ENCODE measurements at places on chromosomes 12 and 14. TPM values are rescaled to one million over a fixed set of nuclear protein-coding genes. Genes with fewer than 3 reads are reported as not detected.
A peak's percentile ranks its signal among the peaks of the same experiment; 100 is the strongest.

GRCh38 chr12:123041811-123042655 is 61.6 kb downstream of the ARL6IP4 start:
- H3K4me1 ChIP-seq, result peaks cover 9% of the 10 kb centered on the region
- H3K4me3 ChIP-seq, result no peak overlapping the region
- no peaks in the 10 kb centered on the region for H3K27me3 ChIP-seq
- H3K36me3 ChIP-seq, result no peaks in the 10 kb centered on the region
- H3K27ac ChIP-seq, result no peak overlapping the region

GRCh38 chr14:33017016-33017415 is 78.3 kb downstream of the NPAS3 start:
- no peak for DNase-seq
- H3K4me3 ChIP-seq, result no peak overlapping the region
- no peak overlapping the region for H3K27ac ChIP-seq
- H3K27me3 ChIP-seq, result no peaks in the 10 kb centered on the region
- no peaks in the 10 kb centered on the region for H3K36me3 ChIP-seq

DNA sequence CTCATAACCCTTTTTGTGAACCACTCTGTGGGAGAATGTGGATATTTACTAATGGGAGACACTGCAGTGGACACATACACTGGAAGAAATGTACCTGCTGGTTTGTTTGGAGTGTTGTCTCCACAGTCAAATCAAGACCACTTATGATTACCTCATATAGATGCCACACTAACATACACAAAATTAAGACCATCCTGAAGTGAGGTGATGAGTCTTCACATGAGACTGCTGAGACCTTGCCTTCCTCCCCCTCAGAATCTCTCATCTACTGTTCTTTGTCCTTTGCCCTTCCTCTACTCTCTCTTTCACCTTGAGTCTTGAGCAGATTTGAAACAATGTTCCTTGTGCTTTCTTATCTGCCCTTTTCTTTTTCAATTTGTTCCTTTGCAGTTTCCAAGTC is 4.3 kb downstream of the KRT6A start:
- no peak overlapping the region for H3K4me3 ChIP-seq
- no peak for DNase-seq
- H3K27ac ChIP-seq, result no peak overlapping the region
- no peaks in the 10 kb centered on the region for H3K27me3 ChIP-seq
- H3K4me1 ChIP-seq, result peaks cover 2% of the 10 kb centered on the region

DNA sequence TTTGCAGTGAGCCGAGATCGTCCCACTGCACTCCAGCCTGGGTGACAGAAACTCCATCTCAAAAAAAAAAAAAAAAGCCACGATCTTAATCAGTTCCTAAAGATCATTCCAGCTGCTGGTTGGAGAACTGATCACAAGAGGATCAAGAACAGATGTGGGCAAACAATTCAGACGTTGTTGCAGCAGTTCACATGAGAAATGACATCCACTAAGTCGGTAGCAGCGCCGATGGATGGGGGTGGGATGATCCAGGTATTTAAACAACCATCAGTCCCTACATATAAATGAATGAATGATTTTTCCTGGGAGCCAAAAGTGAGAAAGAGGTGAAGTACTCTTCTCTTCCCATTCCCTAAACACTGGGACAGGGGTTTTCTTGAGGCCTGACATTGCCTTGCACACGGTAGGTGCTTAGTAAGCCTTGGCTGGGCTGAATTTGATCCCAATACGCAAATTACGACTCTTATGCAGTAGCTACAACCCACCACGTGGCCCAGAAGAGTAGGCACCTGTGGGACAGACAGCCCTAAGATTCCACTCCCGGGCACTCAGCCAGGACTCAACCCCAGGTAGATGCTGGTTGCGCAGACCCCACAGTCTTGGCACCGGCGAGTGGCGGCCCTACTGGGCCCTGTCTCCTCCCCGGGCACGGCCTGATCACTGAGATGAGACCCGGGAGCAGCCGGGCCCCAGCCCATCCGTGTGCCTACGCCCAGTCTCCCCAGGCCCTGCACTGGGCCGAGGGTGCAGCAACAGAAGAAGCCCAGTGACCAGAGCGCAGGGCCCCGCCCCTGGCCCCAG is 565 bp downstream of the SPRYD3 start:
- H3K4me1 ChIP-seq, result peaks cover 28% of the 10 kb centered on the region
- peak overlapping the region; percentile 93 for H3K27ac ChIP-seq
- DNase-seq, result peak; percentile 67
- H3K27me3 ChIP-seq, result no peaks in the 10 kb centered on the region
- H3K36me3 ChIP-seq, result peaks cover 16% of the 10 kb centered on the region
- peak overlapping the region; percentile 34 for H3K4me3 ChIP-seq

GRCh38 chr14:32256576-32256975 is 53.5 kb upstream of the RNU6-8 start:
- H3K36me3 ChIP-seq, result no peaks in the 10 kb centered on the region
- H3K27me3 ChIP-seq, result no peaks in the 10 kb centered on the region
- H3K4me1 ChIP-seq, result peaks cover 14% of the 10 kb centered on the region
- DNase-seq, result no peak
- no peak overlapping the region for H3K4me3 ChIP-seq

DNA sequence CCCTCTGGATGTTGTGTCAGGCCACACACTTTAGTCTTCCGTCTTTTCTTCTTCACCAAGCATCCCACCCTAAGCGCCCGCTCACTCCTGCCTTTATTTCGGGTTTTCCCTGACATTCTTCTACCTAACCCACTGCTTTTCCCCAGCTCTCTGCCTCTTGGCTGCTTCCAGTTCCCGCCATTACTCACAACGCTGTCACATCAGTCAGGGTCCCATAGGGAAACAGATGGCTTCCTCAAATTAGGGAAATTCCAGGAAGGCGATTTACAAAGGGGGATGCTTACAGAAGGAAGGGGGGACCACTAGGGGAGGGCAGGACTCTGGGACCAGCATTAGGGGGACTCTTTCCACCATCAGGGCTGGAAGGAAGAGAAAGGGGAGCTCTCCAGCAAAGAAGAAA is 9.2 kb upstream of the PPP1R13B start:
- H3K27me3 ChIP-seq, result no peaks in the 10 kb centered on the region
- no peaks in the 10 kb centered on the region for H3K36me3 ChIP-seq
- peaks cover 47% of the 10 kb centered on the region for H3K4me1 ChIP-seq
- H3K27ac ChIP-seq, result peak overlapping the region; percentile 91

- no peaks in the 10 kb centered on the region for H3K36me3 ChIP-seq
- no peak overlapping the region for H3K4me3 ChIP-seq
- no peaks in the 10 kb centered on the region for H3K27me3 ChIP-seq
- no peak overlapping the region for H3K27ac ChIP-seq
- no peaks in the 10 kb centered on the region for H3K4me1 ChIP-seq
- DNase-seq, result no peak
These were observed 6.8 kb downstream of the KNTC1 start for GRCh38 chr12:122533856-122534255.

GRCh38 chr12:12474471-12474928 is 88.2 kb downstream of the DUSP16 start:
- no peaks in the 10 kb centered on the region for H3K27me3 ChIP-seq
- peaks cover 22% of the 10 kb centered on the region for H3K36me3 ChIP-seq
- DNase-seq, result no peak
- no peaks in the 10 kb centered on the region for H3K4me1 ChIP-seq

DNA sequence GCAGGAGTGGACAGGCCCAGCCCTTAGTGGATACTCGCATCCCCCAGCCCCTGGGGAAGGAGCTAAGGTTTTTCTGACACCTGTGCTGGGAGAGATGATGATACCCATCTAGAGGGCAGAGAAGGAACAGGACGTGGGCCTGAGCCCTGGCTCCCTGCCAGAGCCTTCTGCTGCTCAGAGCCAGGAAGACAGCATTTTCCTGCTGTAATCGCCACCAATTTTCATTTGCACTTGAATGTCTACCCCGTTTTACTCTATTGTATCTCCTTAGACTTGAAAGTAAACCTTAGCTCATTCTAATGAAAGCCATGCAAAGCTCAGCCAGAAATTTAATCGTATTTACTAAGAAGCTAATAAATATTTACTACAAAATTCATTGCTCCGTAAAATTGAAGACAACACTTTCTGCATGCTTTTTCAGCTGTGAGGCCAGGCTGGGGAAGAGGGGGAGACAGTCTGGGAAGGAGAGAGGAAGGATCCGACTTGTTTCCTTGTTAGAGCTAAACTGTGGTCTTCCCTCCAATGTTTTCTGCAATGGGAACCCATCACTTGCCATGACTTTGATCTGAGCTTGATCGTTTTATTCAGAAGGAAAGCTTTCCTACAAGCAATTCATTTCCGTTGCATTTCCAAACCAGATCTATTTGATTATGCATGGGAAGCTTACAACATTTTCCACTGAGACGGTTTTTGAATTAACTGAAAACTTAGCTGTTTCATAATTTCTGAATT is 17.6 kb upstream of the TRAF3 start:
- H3K4me3 ChIP-seq, result no peak overlapping the region
- DNase-seq, result no peak
- H3K27me3 ChIP-seq, result no peaks in the 10 kb centered on the region
- H3K27ac ChIP-seq, result no peak overlapping the region

DNA sequence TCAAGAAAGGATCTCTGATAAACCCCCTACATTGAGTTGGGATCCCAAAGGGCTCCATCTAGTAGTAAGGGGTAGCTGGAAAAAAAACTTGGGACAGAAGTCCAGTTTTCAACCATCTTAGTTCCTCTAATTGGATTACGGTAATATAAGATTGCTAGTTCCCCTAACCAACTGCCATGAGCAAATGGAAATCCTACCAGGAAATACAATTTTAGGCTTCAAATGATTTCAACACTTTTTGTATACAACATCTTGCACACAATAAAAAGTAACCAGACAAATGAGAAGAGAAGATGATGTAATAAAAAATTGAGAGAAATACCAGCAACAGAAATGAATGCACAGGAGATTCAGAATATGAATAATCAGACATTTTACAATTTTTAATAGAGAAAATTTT is 73.0 kb downstream of the TSHR start:
- H3K27ac ChIP-seq, result peak overlapping the region; percentile 86
- H3K4me1 ChIP-seq, result peaks cover 35% of the 10 kb centered on the region
- no peak overlapping the region for H3K4me3 ChIP-seq
- no peak for DNase-seq
- no peaks in the 10 kb centered on the region for H3K27me3 ChIP-seq

- H3K36me3 ChIP-seq, result no peaks in the 10 kb centered on the region
- no peak overlapping the region for H3K27ac ChIP-seq
- no peak for DNase-seq
These were observed 4.3 kb downstream of the SLC2A14 start for GRCh38 chr12:7868391-7868790.

- H3K27ac ChIP-seq, result no peak overlapping the region
- no peak overlapping the region for H3K4me3 ChIP-seq
- DNase-seq, result no peak
These were observed 356.7 kb downstream of the ETNK1 start for GRCh38 chr12:22981711-22982110.

- no peaks in the 10 kb centered on the region for H3K4me1 ChIP-seq
- no peak overlapping the region for H3K27ac ChIP-seq
- no peaks in the 10 kb centered on the region for H3K36me3 ChIP-seq
- no peak for DNase-seq
- H3K27me3 ChIP-seq, result no peaks in the 10 kb centered on the region
These were observed 36.3 kb downstream of the RPS29 start for GRCh38 chr14:49549881-49550280.

GRCh38 chr12:8697476-8698131 is at the start of gene RIMKLB:
Gene RIMKLB (plus strand): TSS chr12:8697991. CDS start chr12:8713867, 15,876 bp downstream.
- DNase-seq, result peak; percentile 85
- no peaks in the 10 kb centered on the region for H3K36me3 ChIP-seq
- peak within 1 kb of the TSS; percentile 95 for H3K27ac ChIP-seq
- peaks cover 39% of the 10 kb centered on the region for H3K4me1 ChIP-seq
- H3K27me3 ChIP-seq, result no peaks in the 10 kb centered on the region

DNA sequence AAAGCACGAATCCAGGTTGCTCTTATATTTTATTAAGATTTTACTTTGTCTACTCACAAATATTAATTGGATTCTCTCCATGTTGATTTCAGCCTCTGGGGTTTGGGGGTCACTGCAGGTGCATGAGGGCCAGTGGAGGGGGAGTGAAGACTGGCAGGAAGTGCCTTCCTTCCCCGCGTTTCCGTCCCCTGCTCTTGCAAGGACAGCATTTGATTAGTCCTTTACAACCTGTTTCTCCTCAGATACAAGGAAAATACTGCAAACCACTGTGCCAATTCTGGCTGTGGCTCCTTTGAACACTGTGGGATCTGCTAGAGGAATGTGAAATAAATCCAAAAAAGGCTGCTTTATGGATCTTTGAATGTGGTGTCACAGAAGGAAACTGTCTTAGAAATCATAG is 291.8 kb downstream of the ETNK1 start:
- H3K4me3 ChIP-seq, result no peak overlapping the region
- no peak overlapping the region for H3K27ac ChIP-seq
- no peaks in the 10 kb centered on the region for H3K27me3 ChIP-seq
- H3K4me1 ChIP-seq, result no peaks in the 10 kb centered on the region
- no peaks in the 10 kb centered on the region for H3K36me3 ChIP-seq

DNA sequence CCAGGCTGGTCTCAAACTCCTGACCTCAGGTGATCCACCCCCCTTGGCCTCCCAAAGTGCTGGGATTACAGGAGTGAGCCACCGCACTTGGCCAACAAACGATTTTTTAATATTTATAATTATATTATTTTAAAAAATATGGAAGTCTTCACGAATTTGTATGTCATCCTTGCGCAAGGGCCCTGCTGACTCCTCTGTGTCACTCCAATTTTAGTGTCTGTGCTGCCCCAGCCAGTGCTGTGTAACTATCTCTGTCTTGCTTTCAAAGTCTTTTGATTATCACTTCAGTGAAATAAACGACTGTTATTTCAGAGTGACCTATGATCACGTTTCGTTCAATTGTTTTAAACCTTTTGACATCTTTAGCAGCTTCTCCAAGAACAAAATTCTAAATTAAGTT is 13.1 kb upstream of the MMP17 start:
- H3K4me1 ChIP-seq, result no peaks in the 10 kb centered on the region
- no peak for DNase-seq
- no peaks in the 10 kb centered on the region for H3K27me3 ChIP-seq
- no peak overlapping the region for H3K27ac ChIP-seq
- H3K36me3 ChIP-seq, result no peaks in the 10 kb centered on the region
- H3K4me3 ChIP-seq, result no peak overlapping the region

DNA sequence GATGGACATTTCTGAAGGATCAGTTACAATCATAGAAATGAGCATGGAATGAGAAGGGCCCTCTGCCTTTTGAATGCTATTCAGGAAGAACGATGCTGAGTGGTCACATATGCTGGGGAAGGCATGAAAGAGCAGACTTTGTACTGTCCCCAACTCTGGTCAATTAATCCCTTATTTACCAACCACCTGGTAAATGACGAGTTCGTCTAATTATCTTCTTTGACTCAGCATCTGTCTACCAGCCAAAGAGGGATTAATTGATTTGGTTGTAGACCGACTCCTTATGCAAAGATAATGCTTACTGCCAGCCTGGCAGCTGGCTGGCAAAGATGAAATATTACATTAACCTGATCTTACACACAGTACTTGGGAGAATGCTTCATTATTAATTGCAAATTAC is 152.2 kb downstream of the CHST11 start:
- peaks cover 6% of the 10 kb centered on the region for H3K4me1 ChIP-seq
- no peak overlapping the region for H3K27ac ChIP-seq
- H3K27me3 ChIP-seq, result no peaks in the 10 kb centered on the region
- no peak overlapping the region for H3K4me3 ChIP-seq
- no peak for DNase-seq

- no peaks in the 10 kb centered on the region for H3K4me1 ChIP-seq
- H3K4me3 ChIP-seq, result no peak overlapping the region
- H3K27me3 ChIP-seq, result no peaks in the 10 kb centered on the region
- DNase-seq, result no peak
These were observed 423.7 kb downstream of the LRIG3 start for GRCh38 chr12:58496411-58497190.

Gene SLCO1B1
- total RNA-seq, result not detected

Gene SLC22A17
- total RNA-seq, result 94.2 TPM

Gene POMT2
- 22.7 TPM for total RNA-seq

Gene VPS37B
- 61.1 TPM for total RNA-seq

Gene MOK
- total RNA-seq, result 39.4 TPM

Gene FOXG1
- total RNA-seq, result not detected

Gene CLEC12A
- total RNA-seq, result not detected

Gene DDX55
- 22.2 TPM for total RNA-seq

All from thyroid gland (tissue), 4 donors.